ENCODE measurements at places on chromosomes 4 and X.

GRCh38 chrX:44451056-44451455 lies 91.6 kb downstream of the FUNDC1 start:
- DNase-seq, result no peak

GRCh38 chr4:119794681-119795080 lies 166.1 kb upstream of the PDE5A start:
- no peak for DNase-seq

DNA sequence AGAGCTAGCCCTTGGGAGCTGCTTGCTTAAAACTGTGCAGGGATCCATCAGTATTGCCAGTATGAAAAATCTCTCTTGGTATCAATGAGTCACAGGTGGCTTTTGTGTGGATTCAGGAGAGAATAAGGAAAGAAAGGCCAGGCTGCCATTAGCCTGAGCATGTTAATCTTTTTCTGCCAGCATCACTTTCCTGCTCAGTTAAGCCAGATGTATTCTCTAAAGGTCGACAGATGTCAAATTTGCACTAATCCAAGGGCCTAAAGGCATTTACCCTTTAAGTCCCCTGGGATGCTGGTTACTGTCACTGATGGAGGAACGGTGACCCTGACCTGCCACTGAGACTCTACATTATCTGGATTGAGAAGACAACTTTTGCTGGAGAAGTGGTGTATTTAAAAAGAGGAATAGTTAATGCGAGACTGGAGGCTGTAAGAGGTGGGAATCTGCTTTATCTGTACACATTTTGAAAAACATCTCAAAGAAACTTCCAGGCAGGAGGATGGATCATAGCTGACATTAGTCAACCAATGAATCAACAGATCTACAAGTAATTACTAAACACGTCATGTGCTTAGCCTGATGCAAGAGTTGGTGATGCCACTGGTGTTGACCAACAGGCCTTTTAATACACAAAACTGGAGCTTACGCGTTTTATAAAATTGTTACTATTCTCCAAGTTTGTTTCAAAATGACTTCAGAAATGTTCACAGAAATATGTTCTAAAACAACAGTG lies 241.4 kb upstream of the ANXA3 start:
- no peak for DNase-seq

DNA sequence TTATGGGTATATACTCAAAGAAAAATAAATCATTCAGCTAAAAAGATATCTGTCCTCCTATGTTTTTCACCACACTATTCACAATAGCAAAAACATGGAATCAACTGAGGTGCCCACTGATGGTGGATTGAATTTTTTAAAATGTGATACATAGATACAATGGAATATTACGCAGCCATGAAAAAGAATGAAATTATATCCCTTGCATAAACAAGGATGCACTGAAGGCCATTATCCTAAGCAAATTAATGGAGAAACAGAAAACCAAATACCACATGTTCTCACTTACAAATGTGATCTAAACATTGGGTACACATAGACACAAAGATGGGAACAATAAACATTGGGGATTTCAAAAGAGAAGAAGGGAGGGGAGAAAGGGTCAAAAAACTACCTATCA lies 964.2 kb upstream of the IGFBP7 start:
- no peak for DNase-seq

- no peak for DNase-seq
Measured at GRCh38 chr4:139118365-139118764, 58.7 kb downstream of the ELF2 start.

DNA sequence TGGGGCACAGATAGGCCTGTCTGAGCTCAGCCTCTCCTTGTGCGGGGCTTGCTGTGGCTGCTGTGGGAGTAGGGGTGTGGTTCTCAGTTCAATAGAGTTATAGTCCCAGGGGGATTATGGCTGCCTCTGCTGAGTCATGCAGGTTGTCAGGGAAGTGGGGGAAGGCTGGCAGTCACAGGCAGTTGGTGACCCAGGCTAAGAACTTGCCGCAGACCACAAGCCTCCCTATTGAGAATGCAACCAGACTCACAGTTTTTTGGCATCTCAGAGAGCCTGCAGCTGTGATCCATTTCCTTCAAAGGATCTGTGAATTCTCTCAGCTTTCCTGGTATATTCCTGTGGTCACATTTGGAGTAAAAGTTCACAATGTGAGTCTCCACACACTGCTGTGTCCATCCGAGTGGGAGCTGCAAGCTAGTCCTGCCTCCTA lies 364.9 kb downstream of the ZNF674 start:
- DNase-seq, result peak; percentile 4

GRCh38 chr4:72663828-72664227 lies 94.8 kb upstream of the ADAMTS3 start:
- no peak for DNase-seq

GRCh38 chrX:15988661-15989603 lies 134.3 kb upstream of the AP1S2 start:
- DNase-seq, result no peak

DNA sequence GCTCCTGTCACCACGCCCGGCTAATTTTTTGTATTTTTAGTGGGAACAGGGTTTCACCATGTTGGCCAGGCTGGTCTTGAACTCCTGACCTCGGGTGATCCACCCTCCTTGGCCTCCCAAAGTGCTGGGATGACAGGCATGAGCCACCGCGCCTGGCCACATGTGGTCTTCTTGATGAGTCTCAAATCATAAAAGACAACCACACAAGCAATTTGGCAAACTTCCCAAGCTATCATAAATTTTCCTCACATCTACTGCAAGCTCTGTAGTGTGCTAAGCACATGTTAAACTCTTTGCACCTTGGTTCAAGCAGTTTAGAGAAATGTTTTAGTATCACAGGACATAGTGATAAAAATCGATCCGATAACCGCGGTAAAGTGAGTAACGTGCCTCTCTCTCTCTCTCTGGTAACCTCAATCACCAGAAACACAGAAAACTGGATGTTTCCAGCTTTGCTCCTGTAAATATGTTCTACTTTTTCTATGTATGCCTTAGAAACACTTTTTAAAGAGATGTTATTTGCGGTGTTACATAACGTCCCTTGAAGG lies 256.8 kb downstream of the DHRSX start:
- DNase-seq, result no peak

DNA sequence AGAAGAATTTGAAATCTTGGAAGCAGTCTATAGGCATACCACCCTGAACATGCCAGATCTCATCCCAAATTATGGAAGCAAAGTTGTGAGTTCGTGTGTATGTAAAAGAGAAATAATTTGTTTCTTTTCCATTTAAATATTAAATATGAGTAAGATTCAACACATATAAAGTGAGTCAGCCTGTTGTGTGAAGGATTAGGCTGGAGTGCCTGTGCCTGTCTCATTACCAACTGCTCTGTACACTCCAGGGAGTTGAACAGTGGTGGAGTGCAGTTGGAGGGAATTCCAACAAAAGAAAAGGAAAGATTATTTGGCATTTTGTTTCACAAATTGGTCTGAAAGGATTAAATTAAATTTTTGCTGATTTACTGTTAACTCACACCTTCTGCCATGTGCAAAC lies 435.6 kb downstream of the FAT4 start:
- DNase-seq, result no peak

DNA sequence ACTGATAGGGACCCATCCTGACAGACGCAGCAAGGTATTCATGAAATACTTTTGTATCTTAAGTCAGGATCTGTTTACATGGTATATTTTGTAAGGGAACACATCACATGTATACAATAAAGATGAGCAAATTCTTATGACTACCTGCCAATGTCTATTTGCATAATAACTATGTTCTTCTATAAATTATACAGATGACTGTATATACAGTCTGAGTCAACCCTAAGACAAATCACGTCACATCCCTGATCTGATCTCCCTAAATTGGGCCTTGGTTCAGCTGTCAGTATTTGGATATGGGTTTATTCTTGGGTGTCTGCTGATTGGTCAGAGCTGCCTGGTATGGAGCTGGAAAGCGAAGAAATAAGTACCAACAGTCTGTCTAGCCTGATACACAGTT lies 93.3 kb downstream of the SERPINA7 start:
- DNase-seq, result no peak

DNA sequence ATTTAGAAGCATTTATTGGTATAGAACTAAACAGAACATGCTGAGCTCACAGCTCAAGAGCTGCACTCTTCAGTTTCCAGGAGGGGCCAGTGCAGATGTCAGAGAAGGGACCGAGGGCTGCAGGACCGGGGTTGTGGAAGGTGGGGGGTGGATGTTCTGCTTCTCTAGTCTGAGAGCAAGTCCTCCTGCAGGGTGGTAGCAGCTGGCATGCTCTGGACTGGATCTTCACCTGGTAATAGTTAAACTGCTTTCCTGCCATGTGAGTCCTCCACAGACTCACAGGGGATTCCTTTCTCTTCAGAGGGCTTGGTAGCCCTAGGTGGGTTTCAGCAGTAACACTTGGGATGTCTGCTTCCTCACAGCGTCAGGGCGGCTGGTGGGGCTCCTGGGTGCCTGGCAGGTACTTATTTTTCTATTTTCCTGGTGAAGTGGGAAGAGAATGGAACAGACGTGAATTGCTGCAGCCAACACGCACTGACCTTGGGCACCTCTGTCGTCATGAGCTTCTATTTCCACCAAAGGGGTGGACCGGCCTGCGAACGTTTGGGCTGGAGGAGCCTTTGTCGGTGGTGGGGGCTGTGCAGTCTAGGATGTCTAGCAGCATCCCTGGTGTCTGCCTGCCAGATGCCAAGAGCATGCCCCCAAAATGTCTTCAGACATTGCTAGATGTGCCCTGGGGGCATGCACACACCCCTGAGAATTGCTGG lies 2.5 kb downstream of the MAEA start:
- no peak for DNase-seq

DNA sequence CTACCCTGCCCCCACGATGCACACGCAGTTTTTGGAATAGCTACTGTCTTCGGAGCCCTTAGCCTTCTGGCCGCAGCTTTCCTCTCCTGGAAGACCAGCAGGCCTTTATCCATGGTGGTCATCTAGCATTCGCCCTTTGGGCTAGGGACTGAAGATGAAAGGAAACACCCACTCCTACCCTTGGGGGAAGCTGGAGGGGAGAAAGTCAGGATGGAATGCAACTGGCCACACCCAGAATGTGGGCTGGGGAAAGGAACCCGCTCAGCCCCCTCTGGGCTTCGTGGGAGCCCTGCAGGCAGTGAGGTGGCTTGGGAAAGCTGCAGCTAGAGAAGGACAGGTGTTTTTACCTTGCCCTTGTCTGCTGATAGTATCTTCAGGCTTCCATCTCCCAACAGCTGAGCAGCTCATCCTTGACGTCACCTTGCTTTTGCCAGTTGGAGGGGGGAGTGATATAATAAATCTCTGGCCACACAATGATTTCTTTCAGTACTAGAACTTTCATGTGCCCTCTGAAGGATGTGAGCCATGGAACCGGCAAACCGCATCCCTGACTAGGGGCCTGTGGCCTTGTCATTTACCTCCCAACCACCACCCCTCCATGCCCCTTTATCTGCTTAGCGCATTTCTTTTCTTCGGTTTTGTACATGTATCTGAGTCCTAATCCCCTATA lies 59.0 kb downstream of the ELF4 start:
- DNase-seq, result no peak

GRCh38 chrX:72659723-72660122 lies 54.4 kb downstream of the PHKA1 start:
- DNase-seq, result no peak

- peak; percentile 37 for DNase-seq
Measured at GRCh38 chr4:105137121-105137875, 9.4 kb upstream of the TET2 start.

DNA sequence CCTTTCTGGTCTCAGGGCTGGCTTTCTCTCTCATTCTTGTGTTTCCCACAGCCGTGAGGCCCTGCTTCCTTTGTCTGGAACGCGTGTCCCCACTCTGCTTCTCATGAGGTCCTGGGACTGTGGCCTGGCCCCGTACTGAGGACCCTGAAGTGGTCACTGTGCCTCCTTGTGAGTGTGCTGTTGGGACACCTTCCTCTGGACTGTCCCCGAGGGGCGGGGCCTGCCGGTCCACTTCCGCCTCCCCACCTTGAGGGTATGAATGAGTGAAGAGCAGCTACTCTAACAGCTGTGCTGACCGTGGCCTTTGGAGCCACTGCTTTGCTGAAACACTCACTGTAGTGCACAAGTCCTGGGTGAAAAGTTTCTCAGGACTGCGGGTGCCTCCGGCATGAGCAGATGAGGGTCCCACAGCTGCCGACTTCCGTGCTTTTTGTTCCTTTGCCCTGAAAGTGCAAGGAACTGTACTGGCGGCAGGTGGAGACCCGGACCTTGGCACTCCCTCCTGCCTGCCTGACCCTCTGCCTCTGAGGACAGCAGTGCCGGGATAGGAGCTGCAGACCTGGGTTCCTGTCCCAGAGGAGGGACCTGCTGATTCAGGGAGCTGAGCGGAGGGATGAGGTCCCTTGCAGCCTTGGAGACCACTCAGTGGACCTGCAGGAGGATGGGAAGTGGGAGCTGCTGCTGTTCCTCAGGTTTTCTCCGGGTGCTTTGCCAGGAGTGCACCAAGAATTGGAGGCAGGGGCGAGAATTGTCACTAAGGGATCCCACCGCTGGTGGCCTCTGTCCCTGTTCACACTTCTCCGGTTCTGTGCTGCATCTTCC lies 38.0 kb downstream of the HTT-AS start:
- no peak for DNase-seq

GRCh38 chr4:30073011-30073710 lies 647.0 kb upstream of the PCDH7 start:
- no peak for DNase-seq

DNA sequence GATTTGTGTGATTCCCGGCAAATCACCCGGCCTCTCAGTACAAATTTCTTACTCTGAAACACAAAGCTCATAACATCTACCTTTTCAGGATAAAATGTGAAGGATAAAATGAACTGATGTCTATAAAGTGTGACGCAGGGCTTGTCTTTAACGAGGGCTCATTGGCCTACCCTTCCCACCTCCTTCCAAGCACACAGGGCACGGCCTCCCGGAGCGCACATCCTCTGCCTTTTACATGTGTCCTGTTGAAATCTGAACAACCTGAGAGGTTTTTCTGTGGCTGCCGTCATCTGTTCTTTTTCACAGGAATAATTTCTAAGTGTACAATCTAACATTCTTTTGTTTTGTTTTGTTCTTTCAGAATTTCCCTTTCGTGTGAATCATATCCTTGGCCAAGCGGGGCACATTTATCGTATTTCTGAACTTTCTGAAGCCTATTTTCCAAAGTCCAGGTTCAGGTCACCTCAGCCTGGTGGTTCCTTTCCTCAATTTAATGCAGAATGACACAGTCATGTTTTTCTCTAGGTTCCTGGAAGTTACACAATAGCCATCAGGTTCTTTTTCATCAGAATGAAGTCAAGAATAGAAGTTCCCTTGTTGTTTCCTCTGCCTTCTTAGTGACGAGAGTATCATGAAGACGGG lies 53.1 kb upstream of the SPRY1 start:
- DNase-seq, result no peak

- no peak for DNase-seq
Measured at GRCh38 chr4:39406763-39407583, at the start of gene KLB. Gene KLB (plus strand): TSS chr4:39406930. CDS start chr4:39406950, 20 bp downstream.

- DNase-seq, result no peak
Measured at GRCh38 chrX:10015723-10016518, 48.8 kb downstream of the CLDN34 start.

GRCh38 chrX:133045986-133046385 lies 50.9 kb downstream of the USP26 start:
- no peak for DNase-seq

DNA sequence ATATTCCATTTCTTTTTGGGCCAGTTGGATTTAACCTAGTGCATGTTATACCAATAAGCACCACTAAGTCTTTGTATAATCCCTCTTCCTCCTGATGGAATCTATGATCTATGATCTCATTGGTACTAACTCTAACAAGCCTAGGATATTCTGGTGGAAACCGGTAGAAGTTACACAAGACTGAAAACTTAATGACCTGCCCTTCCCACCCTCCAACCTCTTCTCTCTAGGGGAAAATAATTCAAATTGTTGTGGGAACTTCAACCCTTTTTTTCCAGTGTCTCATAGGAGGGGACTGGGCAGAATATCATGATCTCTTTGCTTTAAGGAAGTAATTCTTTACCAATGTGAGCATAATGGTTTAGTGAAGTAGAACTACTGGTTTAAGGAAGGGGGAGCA lies 289.5 kb upstream of the BOD1L1 start:
- no peak for DNase-seq

Measured in activated CD4-positive, alpha-beta T cell treated with anti-CD3 and anti-CD28 coated beads, Interleukin-2, Interleukin-4, amounts not matched to agents 100 ng/mL and 50 ng/mL, durations not matched to agents 16 hours and 8 hours (primary cell).